ENCODE measurements at places on chromosomes 4 and X.

DNA sequence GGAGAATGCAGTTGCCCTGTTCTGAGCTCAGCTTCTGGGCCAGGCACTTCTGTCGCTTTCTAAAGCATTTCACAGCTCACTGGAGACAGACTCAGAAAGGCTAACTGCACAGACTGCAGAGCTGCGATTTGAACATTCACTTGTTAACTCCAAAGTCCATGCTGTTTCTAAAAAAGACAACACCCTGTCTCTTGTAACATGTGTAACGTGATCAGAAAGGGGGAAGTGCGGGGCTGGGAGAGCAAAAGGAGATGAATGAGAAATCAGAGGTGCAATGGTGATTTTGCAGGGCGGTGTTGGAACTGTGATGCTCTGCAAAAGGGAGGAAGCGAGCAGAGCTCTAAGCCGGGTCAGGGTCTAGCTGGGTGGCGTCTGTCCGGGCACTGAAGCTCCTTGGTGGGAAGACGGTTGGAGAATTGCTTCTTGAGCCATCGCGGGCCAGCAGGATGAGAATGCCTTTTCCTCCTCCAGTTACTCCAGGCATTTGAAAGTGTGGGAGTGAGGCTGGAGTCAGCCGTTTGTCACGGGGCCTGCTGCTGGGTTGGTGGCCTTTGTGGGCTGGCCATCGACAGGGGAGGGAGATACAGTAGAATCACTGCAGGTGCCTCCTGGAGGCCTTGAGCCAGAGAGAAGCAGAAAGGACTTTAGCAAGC is 20.3 kb downstream of the TBC1D14 start:
- no peak for DNase-seq

- DNase-seq = no peak
These were observed 37.3 kb upstream of the GUCY1A1 start for GRCh38 chr4:155629183-155629825.

GRCh38 chr4:39435659-39436563 is 22.8 kb downstream of the RPL9 start:
- no peak for DNase-seq

DNA sequence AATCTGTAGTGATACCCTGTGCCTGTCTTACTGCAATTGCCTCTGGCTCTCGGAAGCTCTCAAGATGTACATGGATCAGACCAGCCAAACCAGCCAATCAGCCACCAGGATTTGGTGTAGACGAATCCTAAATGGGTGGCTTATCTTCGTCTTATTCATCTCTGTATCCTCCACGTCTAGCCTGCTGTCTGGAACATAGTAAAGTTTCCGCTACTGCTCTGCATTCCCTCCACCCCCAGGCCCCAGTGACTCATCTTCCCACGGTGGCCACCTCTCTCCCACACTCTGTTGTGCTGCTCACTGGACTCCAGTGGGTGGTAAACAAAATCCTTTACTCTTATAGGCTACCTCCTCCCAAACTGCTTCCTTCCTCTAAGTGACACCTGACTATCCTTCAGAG is 37.8 kb downstream of the SEPTIN6 start:
- no peak for DNase-seq

DNA sequence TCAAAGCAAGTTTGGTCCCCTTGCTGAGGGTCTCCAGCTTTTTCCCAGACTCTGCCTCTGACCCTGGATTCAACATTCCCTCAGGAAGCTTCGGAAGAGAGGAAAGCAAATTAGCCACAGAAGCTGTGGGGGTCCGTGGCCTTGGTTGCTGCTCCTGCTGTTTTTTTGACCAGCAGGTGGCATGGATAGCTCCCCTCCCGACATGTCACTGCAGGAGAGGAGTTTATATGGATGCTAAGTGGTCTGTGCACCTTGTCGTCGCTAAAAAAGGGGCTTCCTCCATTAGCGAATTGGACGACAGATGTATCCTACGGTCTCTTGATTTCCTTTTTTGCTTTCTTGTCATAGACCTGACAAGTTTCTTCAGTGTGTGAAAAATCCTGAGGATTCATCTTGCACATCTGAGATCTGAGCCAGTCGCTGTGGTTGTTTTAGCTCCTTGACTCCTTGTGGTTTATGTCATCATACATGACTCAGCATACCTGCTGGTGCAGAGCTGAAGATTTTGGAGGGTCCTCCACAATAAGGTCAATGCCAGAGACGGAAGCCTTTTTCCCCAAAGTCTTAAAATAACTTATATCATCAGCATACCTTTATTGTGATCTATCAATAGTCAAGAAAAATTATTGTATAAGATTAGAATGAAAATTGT is 70.2 kb downstream of the CD38 start:
- no peak for DNase-seq

- no peak for DNase-seq
These were observed 245.1 kb downstream of the INPP4B start for GRCh38 chr4:142600952-142601351.

DNA sequence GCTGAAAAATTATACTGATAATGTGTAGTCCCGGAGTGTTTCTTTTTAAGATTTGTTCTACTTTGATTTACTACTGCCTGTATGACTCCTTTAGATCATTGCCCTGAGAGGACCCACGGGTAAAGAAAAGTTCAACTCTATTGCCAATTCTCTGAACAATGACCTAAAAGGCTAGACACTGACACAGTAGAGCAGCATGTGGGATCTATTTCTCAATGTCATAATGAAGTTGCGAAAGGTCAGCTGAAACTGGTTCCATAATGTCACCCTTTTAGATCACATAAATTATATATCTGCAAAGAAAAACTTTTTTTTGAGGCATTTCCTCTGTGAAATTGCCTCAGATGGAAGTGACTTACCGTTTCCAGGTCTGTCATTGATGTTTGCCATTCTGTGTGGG is 67.4 kb downstream of the GLRB start:
- no peak for DNase-seq

DNA sequence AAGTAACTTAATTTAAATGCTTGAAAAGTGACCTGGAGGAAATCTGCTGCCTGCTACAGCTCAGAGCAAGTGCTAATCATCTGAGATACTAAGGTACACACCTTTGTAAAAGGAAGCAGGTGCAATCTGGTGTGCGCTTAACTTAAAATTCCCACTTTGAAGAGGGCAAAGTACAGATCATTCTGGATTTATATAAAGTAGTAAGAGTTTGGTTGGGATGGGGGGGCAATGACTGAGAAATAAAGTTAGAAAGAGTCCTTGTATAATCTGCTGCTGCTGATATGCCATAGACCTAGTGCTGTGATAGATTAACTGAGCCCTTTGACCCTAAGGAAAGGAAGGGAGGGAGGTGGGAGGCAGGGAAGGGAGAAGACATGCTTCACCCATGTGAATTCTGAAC is 141.0 kb downstream of the MTNR1A start:
- no peak for DNase-seq

DNA sequence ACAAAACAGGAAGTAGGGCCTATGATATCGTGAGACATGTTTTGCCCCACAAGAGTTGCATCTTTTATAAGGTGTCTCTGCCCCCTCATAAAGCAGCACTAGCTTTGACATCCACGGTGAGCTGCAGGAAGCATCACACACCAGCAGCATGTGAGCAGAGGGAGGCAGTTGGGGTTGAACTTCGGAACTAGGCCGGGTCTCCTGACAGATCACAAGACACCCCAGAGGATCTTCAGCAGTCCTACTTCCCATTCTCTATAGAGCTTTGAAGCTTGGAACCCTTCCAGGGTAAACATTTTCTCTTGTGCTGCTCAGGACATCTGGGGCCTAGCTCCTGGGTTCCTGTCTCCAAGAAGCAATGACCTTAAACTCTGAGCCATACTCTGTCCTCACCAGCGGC is 27.5 kb downstream of the YY2 start:
- DNase-seq = no peak

GRCh38 chr4:87035881-87036509 is 101.2 kb downstream of the AFF1 start:
- no peak for DNase-seq

DNA sequence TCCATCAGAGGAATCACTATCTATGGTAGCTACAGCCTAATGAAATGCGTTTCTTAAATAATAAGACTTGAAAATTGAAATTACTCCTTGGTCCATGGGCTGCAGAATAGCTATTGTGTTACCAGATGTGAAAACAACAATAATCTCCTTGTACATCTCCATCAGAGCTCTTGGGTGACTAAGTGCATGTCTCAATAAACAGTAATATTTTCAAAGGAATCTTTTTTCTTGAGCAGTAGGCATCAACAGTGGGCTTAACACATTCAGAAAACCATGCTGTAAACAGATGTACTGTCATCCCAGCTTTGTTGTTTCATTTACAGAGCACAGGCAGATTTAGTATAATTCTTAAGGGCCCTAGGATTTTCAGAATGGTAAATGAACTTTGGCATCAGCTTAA is 67.3 kb downstream of the GLUD2 start:
- no peak for DNase-seq

DNA sequence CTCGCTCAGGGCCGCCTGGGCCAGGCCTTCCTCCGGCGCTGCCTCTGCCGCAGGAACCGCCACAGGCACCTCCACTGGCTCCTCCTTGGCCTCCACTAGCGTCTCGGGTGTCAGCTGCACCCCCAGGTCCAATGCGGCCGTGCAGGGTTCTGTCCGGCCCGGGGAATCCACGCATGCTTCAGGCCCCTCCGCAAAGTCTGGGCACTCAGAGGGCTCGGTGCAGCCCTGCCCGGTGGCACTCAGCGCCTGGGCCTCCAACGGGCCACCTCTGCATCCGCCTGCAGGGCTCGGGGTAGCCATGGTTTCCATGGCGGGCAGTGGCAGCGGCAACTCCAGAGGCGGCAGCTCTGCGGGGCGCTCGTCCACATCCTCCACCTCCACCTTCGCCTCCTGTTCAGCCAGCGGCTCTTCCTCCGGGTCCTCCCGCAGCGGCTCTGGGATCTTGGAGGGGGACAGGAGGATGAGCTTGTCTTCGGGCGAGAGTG is 74.9 kb upstream of the UCP1 start:
- no peak for DNase-seq

- DNase-seq = no peak
These were observed 268.7 kb upstream of the DKK2 start for GRCh38 chr4:107304699-107305286.

DNA sequence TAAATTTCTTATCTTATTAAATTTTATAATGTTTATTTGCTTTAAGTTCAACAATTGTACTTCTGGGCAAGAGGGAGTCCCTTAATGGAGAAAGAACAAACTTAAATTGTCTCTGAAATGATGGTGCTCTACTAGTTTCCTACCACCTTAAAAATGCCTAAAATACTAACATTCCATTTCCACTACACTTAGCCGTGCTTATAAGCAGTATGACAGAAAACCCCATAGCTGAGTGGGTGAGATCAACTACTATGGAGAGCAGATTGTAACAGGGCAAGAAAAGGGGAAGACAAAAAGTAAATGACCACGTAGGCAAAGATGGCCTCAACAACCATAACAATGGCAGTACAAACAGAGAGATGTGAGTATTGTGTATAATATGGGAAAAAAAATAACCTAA is 35.0 kb downstream of the RFC1 start:
- no peak for DNase-seq

- DNase-seq = no peak
These were observed 11.0 kb downstream of the BMX start for GRCh38 chrX:15511563-15511962.

- peak; percentile 53 for DNase-seq
These were observed 8.5 kb downstream of the COL25A1 start for GRCh38 chr4:109294006-109294405.

GRCh38 chr4:140857111-140857510 is 100.9 kb upstream of the TBC1D9 start:
- DNase-seq = no peak

GRCh38 chrX:68421636-68422035 is 11.7 kb downstream of the OPHN1 start:
- no peak for DNase-seq

- no peak for DNase-seq
These were observed 78.8 kb downstream of the DMD start for GRCh38 chrX:33132569-33132968.

DNA sequence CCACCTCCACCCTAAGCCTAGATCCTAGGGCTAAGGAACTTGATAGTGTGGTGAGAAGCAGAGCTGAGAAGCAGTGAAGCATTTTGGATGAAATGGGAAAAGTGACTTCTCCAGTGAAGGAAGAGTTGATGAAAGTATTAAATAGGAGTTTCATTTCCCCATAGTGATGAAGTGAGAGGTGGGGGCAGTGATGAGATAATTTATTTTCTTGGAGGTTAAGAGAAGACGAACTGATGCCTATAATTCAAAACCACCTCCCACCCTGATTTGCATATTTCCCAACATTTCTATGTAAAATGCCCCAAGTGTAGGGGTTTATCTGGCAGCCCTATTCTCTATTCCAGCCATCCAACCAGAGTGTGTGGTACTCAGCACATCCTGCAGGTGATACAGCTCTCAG is 6.3 kb downstream of the LONRF3 start:
- no peak for DNase-seq

DNA sequence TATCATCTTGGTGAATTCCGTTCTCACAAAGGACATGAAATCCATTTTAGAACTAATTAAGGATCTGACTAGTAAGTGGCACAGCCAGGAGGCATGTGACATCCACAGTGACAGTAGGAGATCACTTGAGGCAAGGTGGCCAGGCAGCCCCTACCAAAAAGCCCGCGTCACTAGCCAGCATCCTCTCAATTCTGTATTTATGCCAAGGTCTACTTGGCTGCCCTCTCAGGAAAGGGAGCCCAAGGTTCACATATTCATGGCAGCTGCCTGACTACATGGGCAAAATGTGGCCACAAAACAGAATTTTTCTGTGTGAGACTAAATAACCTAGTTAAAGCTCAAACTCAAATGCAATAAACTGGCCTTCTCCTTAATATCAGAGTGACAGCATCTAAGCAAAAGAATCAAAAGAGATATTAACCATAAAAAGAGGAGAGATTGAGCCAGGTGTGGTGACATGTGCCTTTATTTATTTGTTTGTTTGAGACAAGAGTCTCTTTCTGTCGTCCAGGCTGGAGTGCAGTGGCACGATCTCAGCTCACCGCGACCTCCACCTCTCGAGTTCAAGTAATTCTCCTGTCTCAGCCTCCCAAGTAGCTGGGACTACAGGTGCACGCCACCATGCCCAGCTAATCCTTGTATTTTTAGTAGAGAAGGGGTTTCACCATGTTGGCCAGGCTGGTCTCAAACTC is 51.5 kb downstream of the SLC9A7 start:
- no peak for DNase-seq

DNA sequence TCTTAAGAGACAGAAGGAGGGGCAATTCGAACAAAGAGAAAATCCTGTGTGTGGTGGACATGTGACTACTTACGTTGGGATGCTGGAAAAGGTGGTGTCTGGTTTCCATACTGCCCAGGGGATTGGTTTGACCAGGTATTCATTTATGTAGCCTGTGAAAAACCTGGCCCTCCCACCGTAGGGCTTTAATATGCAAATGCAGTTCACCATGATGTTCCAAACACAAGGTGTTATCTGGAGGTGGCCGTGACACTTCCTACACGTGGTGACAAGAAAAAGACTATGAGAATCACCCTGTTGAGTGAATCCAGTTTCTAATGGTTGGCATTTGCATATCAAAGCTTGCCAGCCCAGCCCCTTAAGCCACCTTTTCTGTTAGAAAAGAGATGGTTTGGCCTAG is 27.9 kb downstream of the UGT2B4 start:
- no peak for DNase-seq

DNA sequence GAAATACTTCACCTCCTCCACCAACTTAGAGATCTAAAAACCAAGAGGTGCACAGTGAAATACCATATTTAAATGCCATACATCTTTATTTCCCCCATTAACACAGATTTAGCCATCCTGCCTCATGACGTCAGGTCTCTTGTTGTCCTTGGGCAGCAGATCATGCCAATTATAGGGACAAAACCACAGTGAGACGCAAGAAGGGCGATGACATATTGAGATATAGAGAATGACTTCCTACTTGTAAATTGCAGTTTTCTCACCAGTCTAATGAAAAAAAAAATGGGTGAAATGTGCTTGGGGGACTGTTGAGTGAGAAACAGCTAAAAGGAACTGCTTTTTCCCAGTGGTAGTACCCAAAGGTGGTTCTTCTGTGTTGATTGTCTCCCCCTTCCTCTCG is 24.3 kb downstream of the RS1 start:
- peak; percentile 53 for DNase-seq
